Esophagus muscularis mucosa (tissue), 4 donors: ENCODE measurements at places on chromosomes 1 and 21. TPM values are rescaled to one million over a fixed set of nuclear protein-coding genes. Genes with fewer than 3 reads are reported as not detected.

- DNase-seq: no peak
These were observed 19.7 kb downstream of the SYNJ1 start for GRCh38 chr21:32708069-32708468.

DNA sequence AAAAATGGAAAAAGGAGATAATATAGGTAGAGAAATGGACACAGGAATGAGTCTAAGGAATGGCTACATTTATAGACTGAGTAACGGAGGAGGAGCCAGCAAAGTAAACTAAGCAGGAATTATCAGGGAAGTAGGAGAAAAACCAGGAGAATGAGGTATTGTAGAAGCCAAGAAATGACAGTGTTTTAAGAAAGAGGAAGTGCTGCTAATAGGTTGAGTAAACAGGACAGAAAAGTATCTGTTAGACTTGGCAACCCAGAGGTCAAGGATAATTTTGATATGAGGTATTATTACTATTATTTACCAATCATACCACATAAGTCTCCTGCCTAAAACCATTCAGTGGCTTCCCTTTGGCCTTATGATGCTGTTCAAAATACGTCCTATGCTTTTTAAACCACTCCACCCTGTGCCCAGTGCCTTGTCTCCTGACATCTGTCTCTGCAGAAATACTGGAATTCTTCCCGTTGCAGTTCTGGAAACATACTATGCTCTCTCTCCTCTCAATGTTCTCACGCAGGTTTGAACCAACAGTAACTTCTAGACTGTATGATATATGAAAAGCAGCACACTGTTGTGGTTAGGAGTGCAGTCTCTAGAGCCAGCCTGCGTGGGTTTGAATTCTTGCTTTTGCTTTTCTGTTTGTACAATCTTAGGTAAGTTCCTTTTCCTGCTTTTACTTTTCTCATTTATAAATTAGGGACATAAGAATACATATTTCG, 24.6 kb upstream of the NEK7 start:
- DNase-seq: no peak

DNA sequence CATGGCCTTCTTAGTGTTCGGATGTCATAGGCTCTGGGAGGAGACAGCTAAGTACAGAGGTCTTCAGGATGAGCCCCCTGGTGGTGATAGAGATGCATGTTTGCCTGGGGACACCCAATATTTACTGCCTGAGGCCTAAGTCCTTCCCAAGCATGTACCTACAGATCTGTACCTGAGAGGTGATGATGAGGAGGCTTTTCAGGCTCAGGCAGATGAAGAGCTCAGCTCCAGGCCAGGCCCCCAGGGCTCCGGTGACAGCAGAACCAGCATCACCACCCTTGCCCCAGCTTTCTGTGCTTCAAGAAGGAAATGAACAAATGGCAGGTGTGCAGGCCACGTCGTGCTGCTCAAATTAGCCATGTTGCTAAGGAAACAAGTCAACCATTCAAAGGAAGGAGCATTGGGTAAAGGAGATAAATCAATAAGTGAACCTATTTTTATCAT, 21.1 kb downstream of the CACNA1E start:
- no peak for DNase-seq

- no peak for DNase-seq
These were observed 332.3 kb downstream of the COL11A1 start for GRCh38 chr1:102776071-102776470.

DNA sequence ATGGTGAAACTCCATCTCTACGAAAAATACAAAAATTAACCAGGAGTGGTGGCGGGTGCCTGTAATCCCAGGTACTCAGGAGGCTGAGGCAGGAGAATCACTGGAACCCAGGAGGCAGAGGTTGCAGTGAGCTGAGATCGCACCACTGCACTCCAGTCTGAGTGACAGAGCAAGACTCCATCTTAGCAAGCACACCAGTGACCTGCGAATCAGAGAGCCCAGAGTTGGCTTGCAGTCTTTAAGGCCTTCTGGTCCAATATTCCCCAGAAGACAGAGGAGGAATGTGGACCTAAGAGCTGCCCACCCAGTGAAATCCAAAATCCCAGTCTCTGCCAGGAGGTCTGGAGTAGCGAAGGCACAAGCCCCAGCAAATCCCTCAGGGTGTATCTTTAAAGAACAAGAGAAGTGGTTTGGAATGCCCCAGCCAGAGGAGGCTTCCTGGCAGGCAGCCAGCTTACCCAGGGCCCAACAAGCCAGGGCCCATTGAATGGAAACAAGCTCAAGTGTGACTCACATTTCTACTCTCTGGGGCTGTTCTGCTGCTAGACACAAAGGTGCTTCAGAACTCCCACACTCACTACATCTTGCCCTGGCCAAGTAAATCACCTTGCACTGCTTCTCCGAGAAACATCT, 23.9 kb downstream of the GPR161 start:
- DNase-seq: no peak

S100A2 gene
- 0.34 TPM for total RNA-seq

IGSF21 gene
- total RNA-seq: 1.2 TPM

PCBP3 gene
- total RNA-seq: 9.2 TPM

AMY2B gene
- total RNA-seq: 60.2 TPM
